ENCODE measurements at places on chromosomes 1 and 21.

DNA sequence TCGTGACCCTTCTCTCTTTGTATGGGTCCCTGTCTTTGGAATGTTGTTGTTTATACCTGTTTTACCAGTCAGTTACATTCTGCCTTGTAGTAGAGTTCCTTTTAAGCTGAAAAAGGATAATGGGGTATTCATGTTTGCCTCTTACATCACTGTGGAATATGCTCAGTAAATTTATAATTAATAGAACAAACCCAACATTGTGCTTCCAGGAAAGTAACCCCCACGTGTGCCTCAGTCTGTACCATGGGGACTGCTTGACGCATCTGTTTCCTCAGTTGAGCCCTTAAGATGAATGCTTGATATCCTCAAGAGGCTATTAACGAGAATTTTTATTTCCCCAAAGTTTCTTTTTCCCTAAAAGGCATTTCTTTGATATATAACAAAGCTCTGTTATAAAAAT, 73.4 kb downstream of the ST6GALNAC3 start:
- DNase-seq = no peak

- peak; percentile 76 for DNase-seq
These were observed 24.7 kb downstream of the CDK18 start for GRCh38 chr1:205528887-205529825.

GRCh38 chr21:41926117-41926806, 27.6 kb downstream of the C2CD2 start:
- no peak for DNase-seq

GRCh38 chr1:91803847-91804545, 82.0 kb downstream of the TGFBR3 start:
- peak; percentile 47 for DNase-seq

DNA sequence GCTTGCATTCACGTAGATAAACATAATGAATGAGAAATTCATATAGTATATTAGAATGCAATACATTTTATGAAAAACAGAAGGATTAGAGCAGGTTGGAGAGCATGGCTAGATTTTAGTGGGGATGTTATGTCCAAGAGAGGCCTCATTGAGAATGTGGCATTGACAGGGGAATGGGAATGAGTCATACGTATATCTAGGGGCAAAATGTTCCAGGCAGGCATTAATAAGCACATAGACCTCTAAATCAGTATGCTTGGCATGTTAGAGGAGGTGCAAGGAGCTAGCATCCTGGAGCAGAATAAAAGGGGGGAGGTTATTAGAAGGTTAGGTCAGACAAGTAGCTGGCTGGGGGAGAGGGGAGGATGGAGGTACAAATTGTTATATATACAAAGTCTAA, 93.0 kb downstream of the USH2A start:
- DNase-seq = no peak

DNA sequence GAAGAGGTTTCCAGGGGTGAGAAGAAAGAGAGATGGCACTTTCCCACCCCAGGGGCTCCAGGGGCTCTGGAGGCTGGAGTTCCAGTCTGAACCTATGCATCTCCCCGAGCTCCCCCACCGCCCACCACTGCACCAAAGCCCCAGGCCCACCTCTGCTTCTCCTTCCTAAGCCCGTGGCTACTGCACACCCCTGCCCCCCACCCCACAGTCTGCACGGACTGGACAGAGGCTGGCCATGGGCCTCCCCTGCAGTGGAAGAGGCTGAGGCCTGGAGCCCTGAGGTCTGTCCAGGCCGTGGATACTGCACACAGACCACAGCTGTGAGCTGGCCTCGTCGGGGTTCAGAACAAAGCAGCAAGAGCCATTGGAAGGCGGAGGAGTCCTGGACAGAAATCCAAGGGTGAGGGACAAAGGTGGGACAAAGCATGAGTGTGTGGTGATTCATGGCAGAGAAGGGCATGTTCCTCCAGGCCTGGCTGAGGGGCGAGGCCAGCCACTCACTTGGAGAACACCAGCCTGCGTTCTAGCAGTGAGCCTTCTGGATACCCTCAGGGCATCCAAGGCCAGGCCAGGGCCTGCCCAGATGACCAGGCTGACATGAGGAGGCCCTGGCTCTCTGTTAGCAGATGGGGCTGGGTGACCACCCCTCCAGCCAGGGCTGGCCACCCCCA, 244.8 kb upstream of the VAMP3 start:
- DNase-seq = no peak

DNA sequence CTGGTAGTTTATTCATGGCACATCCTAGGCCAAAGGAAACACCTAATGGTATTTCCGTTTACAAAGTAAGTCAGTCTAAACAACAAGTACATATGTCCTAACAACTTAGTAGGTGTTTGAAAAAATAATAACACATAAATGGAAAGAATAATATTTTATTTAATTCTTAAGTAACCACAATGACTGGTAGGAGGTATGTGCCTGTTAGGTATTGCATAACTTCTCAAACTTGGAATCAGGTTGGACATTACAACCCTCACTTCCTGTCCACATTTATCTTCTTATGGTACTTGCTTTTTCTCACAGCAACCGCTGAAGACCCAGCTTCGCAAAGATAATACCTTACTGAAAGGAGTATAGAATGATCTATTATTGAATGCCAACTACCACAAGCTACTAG, 64.2 kb downstream of the VPS13D start:
- no peak for DNase-seq

DNA sequence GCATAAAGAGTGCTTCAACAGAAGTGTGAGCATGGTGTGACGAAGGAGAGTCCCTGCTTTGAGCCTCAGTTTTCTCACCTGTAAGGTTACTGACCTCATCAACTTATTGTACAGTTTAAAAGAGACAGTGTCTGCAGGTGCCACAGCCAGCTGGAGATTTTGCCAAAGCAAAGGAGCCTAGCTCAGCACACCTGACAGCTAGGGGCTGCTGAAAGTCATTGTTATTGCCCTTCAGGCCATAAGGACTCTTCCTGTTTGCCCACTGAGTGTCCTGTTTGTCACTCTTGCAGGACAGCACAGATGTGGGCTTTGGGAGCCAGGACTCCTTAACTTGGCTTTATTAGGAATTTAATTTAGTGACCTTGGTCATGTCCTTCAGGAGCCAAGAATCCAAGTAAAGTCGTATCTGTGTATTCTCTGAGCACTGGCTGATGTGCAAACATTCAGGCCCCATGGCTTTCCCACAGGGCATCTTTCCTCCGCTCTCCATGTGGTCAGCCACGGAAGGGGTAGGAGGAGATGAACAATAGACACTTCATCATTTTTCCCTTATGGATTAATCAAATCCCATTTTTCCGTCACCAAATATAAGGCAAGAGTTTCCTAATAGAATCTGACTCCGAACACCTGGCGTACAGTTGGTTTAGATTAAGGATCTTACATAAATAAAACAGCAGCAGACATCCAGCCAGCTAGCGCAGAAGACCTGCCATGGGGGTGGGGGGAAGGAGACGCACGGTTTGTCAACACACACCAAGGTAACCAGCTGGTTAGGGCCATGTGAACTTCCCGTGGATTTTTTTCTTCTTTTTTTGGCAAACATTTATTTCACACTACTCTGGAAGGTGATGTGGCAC, 43.1 kb upstream of the KANK4 start:
- no peak for DNase-seq

GRCh38 chr1:114668784-114669561, 876 bp downstream of the DENND2C start:
- DNase-seq = no peak

DNA sequence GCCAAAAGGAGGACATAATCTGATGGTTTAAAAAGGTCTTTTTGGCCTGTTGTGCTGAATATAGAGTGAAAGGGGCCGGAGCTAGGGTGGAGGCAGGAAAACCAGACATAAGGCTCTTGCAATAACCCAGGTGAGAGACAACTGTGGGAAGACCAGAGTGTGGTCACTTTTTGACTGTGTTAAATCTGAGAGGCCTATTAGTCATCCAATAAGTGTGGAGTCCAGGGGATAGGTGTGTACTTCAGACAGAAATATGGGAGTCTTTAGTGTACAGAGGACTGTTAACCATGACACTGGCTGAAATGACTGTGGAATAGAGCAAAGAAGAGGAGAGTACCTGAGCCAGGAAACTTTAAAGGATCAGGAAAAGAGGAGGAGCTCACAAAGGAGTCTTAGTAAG, 89.3 kb downstream of the VAV3 start:
- no peak for DNase-seq

DNA sequence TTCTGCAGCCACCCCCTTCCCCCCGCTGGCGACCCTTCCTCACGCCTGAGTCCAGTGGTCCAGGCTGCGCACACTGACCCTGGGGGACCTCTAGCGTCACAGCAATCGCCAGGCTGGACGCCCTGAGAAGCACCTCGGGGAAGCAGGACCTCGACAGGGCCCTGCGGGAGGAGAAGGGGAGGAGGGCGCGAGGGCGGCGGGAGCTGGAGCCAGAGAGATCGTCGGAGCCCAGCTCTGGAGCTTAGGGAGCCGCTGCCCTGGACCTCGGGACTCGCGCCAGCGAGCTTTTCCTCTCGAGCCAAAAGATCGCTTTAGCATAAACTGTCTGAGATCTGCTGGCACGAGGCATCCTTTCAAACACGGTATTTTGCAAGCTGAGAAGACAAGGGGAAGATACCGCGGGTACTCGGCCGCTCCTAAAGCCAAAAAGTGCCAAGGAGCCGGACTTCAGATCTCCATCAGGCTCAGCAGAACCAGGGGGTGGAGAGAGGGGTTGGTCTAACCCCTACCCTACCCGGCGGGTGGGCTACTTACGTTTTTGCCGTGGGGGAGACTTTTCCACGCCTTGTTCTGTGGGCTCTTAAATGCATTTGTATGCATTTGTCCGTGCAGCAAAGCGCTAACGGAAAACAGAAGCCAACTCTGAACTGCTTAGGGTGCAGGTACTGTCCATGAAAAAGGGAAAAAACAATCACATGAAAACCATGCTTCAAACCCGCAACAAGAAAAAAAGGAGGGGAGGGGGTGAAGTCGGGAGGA, 586 bp downstream of the COL24A1 start:
- no peak for DNase-seq

DNA sequence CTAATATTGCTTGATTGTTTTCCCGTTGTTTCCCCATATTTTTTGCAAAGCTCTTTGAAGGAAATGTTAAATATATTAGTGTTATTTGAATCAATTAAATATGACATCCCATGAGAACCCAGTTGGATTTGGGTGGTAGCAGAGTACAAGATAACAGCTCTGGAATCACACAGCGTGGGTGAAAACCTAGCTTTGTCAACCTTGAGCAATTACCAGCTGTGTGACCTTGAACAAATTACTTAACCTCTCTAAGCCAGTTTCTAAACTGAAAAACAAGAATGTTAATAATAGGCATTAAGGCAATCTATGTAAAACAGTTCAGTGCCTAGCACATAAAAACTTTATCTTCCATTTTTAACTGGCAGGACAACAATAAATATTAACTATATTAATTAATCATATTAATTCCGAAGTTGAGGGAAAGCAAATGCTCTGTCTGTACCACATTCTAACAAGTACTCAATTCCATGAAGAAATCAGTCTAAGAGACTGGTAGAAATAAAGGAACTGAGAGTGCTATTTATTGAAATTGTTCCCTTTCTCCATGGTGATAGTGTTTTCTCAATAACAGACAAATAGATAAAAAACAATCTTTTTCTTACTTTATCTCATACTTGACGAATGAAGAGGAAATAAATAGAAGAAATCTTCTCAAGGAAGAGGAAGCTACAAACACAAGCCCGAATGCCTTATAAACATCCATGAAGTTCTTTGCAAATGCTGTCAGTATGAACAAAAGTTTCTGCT, 27.0 kb downstream of the DNASE2B start:
- no peak for DNase-seq

- no peak for DNase-seq
These were observed 126.6 kb upstream of the CACNA1E start for GRCh38 chr1:181356505-181357340.

DNA sequence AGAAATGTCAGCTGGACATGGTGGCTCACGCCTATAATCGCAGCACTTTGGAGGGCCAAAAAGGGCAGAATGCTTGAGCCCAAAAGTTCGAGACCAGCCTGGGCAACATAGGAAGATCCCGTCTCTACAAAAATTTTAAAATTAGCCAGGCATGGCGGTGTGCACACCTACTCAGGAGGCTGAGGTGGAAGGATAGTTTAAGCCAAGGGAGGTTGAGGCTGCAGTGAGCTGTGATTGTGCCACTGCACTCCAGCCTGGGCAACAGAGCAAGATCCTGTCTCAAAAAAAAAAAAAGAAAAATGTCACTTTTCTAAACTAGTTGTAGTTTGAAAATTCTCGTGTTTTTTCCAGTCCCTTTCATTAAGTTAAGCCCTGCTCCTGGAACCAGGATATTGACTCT, 9.1 kb downstream of the CLSTN1 start:
- no peak for DNase-seq

GRCh38 chr1:152182944-152183361, 23.9 kb upstream of the RPTN start:
- no peak for DNase-seq

- DNase-seq = peak; percentile 79
These were observed 476 bp downstream of the BATF3 start for GRCh38 chr1:212699104-212699624.

DNA sequence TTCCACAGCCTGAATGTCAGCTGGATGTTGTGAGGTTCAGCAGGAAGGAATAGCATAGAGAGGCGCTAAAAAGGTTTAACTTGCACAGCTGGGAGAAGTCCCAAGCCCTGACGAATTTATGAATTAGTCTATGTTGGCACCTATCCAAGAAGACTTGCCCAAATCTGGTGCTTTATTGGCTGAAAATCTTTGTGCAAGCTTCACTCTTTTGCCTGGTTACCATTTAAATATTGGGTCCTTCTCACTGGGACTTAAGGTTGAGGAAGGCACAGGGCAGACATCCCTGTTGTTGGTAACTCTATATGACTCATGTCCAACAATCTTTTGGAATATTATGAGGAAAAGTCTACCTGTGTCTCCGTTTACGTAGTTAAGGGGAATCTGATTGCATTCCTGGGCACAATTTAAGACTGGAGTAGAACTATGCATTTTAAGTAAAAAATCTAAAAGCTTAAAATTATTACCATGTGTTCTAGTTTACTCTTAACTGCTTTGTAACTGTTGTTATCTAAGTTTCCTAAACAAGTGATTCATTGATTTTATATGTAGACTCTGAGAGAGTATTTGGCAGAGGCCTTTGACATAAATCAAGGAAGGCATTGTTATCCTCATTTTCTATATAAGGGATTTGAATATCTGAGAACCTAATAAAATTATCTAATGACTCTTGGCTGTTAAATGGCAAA, 181.7 kb upstream of the DPYD start:
- no peak for DNase-seq

GRCh38 chr1:199205740-199206441, 567.1 kb downstream of the PTPRC start:
- DNase-seq = no peak

GRCh38 chr1:200971428-200971903, 52.0 kb downstream of the KIF21B start:
- DNase-seq = no peak

- DNase-seq = no peak
These were observed 5.6 kb downstream of the WNT9A start for GRCh38 chr1:227942021-227942715.

DNA sequence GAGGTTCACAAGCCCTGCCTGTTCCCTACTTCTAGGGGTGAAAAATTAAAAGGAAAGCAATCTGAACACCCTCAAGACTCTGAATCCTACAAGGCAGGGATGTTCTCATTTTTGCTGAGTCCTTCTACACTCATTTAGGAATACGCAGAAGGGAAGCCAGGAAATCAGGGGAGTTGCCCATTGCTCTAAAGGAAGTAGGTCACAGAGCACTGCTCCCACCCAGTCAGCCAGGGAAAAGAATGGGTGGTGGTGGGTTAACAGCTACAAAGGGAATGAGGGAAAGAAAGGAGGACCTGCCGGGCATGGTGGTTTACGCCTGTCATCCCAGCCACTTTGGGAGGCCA, 2.4 kb upstream of the CTTNBP2NL start:
- DNase-seq = no peak

GRCh38 chr21:32007456-32007855, 134.6 kb downstream of the HUNK start:
- no peak for DNase-seq

Data from T-helper 2 cell (primary cell).